GM04504 (cell line): ENCODE measurements at places on chromosomes 1 and 21.

DNA sequence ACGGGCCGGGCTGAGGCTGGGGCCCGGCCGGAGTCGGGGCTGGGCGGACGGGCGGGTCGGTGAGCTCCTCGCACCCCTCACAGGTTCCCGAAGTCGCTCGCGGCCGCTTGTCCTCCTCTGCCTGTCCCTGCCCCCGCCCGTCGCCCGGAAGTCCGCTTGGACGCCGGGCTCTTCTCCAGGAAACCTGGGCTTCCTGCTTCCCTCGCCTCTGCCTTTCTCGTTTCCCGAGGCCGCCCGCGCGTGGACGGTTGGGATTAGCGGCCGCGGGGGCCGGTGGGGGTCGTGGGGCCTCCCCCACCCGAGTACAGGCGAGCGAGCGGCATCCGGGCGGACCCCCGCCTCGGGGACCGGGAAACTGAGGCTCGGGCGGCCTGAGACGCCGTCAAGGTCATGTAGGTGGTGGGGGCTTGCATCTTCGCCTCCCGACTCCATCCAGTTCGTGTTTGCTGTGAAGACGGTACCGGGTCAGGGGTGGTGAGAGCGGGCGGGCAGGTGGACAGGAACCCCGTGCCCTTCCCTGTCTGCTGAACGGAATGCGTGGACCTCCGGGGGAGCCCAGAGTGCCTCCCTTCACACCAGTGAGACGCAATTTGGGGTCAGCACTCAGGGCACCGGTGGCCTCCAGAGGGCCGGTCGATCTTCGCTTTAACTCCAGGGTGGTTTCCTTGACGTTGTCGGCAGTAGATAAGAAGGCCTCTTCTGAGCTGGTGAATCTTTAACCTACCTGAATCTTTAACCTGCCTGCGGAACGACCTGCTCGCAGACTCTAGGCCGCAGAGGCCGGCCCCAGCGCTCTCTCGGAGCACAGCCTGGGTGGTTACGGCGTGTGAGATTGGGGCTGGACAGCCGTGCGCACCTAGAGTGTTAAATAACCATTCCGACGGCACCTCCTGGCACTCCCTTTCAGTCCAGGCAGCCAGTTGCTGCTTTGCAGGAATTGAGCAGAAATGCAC is 686 bp downstream of the ARF1 start:
- peak; percentile 36 for DNase-seq

- no peak for DNase-seq
Observed at GRCh38 chr1:211619033-211619996, 40.4 kb upstream of the SLC30A1 start.

GRCh38 chr1:83718338-83718737 is 280.6 kb downstream of the TTLL7 start:
- DNase-seq, result no peak

GRCh38 chr1:76508871-76509270 is 358.4 kb upstream of the ST6GALNAC5 start:
- no peak for DNase-seq

DNA sequence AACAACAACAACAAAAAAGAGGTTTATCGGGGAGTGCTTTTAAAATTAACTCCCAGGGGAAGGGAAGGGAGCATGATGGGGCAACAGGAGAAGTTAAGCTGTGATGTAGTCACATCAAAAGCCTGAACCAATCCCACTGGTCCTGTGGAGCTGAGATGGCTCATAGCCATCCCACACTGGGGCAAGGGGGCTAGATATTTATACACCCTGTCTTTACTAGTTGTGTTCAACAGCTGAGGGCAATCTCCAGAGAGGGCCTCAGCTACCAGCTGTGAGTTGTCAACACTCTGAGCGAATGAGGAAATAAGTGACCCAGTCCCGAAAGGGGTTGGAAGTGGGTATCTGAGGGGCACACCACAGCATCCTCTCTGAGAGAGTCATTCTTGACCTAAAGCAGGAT is 31.0 kb upstream of the CREG1 start:
- no peak for DNase-seq

- DNase-seq, result no peak
Observed at GRCh38 chr1:180218806-180219765, 11.0 kb upstream of the LHX4 start.

- DNase-seq, result no peak
Observed at GRCh38 chr1:51518586-51519047, 449 bp downstream of the EPS15 start.

GRCh38 chr1:229784834-229785233 is 158.8 kb downstream of the URB2 start:
- no peak for DNase-seq

- DNase-seq, result no peak
Observed at GRCh38 chr1:12426030-12426429, 192.0 kb downstream of the DHRS3 start.

GRCh38 chr1:169250022-169250421 is 117.6 kb downstream of the NME7 start:
- DNase-seq, result no peak

DNA sequence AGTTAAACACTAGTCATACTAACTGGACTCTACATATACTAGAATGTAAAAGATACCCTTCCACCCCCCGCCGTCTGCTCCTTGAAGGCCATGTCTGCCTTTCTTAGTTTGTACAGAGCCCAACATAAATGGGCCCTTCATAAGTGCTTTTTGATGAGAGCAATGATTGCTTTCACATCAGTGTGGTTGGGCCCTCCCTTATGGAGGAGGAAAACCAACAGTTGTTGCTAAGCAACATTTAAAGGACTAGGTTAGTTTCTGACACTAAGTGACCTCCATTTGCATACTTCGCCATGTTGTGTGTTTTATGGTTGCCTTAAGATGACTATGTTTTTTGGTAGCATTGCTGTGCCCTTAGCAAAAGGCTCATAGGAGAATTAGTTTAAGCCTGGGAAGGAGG is 182.0 kb upstream of the SGIP1 start:
- DNase-seq, result no peak

DNA sequence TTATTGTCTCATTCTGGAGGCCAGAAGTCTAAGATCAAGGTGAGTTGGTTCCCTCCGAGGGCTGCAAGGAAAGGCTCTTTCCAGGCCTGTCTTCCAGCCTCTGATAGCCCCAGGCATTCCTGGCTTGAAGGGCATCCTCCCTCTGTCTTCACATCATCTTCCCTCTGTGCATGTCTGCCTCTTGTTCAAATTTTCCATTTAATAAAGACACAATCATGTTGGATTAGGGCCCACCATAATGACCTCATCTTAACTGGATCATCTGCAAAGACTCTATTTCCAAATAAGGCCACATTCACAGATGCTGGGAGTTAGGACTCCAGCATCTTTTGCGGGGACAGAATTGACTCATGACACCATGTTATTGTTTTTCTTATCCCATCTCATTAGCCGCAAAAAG is 24.5 kb downstream of the HUNK start:
- DNase-seq, result peak; percentile 68

DNA sequence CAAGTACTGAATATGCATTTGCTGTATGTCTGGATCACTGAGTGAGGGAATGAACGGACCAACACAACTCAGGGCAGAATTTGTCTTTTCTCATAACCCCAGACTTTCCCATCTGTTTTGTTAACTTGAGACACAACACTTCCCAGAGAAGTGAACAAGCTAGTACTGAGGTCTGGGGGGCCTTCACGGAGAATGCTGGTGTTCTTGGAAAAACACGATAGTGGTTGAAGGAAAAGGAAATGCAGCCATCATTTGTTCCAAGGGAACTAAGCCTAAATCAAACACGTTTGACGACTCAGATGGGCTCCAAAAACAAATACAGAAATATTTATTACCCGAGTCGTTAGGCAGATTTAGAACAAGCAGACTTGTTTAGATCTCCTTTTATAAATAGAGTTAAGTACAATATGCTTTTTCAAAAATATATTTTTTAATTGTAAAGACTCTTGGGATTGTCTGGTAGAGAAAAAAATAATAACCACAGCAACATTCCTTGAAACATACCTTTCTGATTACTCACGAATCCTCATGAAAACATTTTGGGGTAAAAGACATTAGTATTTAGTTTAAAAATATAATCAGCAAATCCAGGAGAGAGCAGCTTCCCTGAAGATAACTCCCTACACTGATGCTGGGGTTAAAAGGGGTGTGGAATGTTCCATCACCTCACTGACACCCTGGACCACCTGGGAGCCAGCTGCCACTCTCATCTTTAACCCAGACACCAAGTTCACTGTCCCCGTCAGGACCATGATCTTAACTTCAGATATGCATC is 427.7 kb upstream of the RUNX1 start:
- DNase-seq, result no peak
